ENCODE measurements at places on chromosomes 5 and 9.

- peak; percentile 17 for DNase-seq
Measured at GRCh38 chr5:122258241-122258640, 53.8 kb upstream of the SNCAIP start.

DNA sequence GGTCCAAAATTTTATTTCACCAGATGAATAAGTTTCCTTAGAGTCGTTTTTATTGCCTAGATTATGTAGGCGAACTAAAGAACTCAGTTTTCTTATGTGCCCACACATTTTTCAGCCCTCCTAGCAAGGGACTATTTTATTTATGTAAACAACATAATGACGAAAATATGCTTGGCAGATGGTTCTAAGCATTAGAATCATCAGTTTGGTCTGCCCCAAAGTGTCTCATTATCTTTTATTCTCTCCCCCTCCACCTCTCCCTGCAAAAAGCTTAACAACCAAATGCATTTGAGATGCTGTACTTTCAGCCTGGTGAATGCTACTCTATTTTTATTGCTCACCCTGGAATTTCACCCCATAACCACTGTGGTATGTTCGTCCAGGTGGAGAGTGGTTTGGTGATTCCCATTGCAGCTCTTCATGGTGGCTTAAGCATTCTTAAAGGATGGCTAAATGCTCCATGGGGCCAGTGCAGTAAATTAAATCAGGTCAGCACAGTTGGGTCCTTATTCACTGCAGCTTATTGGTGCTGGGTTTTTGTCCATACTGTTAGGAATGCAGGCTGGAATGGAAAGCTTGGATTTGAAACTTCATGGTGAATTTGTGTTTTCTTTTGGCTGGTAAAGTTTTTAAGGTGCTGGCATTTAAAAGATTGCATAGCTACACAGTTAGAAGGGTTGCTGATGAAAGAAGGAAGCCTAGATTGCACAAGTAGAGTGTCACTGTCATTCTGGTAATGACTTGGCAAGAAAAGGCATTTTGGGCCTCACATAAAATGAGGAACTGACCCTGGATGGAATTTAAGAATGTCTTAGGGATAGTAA is 39.2 kb downstream of the TLE4 start:
- no peak for DNase-seq

GRCh38 chr5:172904643-172905345 is 54.4 kb upstream of the RPL26L1 start:
- peak; percentile 97 for DNase-seq

DNA sequence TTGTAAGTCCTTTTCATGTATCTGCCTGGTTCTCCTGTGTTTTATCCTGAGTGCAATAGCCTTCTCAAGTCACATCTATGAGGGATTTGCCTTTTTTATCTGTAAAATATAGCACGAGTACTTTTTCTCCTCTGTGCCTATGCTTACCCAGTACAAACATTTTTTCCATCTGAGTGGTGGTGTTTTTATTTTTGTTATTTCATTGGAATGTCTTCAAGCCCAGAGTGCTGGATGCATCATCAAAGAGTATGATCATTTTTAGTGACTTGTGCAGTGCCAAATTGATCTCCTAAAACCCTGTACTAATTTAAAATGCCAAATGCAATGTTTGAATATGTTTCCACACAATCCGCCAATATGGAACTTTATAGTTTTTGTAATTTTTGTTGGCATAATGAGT is 86.1 kb downstream of the TLE4 start:
- DNase-seq, result no peak

GRCh38 chr5:74342948-74343682 is 297.4 kb downstream of the ENC1 start:
- peak; percentile 97 for DNase-seq

DNA sequence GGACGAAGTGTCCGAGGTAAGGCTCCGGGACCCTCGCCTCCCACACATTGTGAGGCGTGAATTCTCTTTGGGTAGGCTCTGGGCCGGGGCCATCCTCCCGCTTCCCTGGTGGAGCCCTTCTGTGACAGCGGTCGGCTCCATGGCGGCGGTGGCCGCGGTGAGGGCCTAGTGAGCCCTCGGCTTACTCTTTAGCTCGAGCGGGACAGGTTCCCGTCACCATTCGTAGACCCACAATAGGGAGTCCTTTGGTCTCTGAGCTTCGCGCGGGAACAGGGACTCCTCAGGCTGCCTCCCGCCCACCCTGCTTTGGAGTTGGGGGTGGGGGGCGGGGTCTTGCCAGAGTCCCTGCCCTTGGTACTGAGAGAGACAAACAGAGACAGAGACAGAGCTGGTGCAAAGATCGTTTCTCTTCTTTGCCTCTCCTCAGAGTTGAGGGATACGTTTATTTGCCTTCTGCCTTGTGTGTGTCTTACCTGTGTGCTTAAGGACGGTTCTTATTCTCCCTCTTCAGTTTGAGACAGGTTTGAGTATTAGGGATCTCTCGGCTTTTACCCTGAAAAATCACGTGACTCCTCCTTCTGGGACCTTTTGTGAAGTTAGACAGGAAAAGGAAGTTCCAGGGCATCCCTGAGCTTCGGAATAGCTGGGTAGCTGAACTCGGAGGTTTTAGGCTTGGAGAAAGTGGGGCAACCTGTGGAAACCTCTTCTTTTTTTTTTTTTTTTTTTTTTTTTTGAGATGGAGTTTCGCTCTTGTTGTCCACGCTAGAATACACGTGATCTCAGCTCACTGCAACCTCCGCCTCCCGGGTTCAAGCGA is 833 bp downstream of the ANKHD1 start:
- DNase-seq, result peak; percentile 52

All from RWPE1 (cell line).